ENCODE measurements at places on chromosomes 2 and 18.

DNA sequence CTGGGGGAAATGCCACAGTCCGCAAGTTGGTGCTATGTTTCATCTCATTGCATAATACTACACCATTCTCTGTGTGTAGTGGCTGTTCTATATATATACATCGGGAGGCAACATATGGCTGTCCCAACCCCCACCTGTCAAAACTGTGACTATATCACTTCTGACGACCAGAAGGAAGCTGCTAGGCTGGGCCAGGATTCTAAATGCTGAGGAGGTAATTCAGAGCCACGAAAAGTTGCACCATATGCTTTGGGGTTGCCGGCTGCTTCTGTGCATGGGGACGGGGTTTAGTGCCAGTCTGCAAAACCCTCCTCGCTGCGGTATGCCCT, 117.3 kb downstream of the MSH2 start:
- no peak for DNase-seq

GRCh38 chr2:223815186-223815883, 22.0 kb downstream of the AP1S3 start:
- no peak for DNase-seq

DNA sequence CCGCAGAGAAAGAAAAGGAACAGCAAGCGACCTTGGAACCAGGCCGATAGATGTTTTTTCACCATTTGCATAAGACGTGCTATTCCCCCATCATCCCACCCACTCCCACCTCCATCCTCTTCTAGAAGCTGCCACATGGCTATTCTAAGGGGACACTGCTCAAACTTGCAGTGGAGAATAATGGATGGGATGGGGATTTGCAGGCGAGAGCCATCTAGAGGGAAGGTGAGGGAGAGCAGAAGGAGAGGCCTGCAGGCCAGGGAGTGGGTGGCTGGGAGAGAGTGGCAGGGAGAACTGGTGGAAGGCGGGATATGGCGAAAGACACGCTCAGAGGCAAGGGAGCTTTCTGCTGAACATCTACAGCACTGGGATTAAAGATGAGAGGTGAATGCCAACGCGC, 84.9 kb downstream of the MAPK4 start:
- no peak for DNase-seq

GRCh38 chr2:71679491-71679890, 226.1 kb downstream of the DYSF start:
- DNase-seq: no peak

DNA sequence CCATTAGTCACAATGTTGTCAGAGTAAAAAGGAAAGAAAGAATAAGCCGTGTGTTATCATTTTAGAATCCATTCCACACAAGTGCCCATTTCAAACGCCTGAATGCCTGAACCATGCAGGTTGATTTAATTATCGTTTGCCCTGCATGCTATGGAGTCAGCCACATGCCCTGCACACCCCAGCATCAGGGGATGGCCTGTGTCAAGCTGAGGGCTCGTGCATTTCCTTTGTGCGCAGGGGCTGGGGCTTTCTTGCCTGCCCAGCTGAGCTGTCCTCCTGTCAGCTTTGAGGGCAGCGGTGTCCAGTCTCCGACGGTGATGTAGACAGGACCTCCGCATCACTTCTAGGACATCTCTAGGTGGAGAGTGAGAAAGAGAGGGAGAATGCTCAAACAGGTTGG, 200.4 kb downstream of the TSN start:
- no peak for DNase-seq

DNA sequence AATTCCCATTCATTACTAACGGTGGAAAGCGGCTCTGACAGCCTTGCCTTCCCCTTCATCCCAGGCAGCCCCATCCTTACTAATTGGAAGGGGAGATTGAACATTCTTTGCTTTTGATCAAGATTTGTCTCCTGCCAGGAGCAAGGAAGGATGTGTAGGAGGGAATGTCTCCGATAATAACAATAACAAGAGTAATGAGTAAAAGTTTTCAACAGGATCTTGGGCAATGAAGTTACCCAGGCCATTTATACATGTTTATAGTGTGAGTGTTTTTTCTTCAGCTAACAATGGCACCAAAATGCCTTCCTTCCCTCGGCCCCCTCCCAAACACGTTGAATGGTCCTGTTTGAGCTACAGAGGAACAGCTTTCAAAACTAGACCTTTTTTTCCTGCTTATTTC, 83.8 kb downstream of the GATA6 start:
- no peak for DNase-seq

GRCh38 chr2:229856413-229856812, 65.4 kb downstream of the TRIP12 start:
- DNase-seq: no peak

DNA sequence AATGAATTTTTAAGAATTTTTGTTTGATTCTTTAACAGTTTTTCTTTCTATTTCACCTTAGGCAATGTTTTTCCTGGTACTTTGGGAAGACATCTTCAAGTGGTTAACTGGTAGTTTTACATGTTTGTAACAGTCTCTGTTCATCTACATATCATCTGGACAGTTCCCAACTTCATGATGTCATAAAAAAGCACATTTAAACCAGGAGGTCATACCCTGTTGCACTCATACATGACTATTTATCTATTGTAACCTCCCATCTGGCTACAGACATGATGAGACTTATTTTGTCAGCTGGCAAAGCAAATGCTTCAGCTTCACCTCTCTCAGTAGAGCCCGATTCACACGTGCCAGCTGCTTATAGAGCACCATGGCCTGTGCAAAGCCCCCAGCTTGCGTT, 99.8 kb upstream of the YPEL5 start:
- no peak for DNase-seq

- peak; percentile 33 for DNase-seq
Measured at GRCh38 chr2:15561574-15562344, 625 bp upstream of the NBAS start.
